Stimulated activated CD4-positive, alpha-beta T cell treated with anti-CD3 and anti-CD28 coated beads, TNF-alpha, amount 100 ng/mL, for 1 hour (primary cell): ENCODE measurements at places on chromosomes 5 and 9.

DNA sequence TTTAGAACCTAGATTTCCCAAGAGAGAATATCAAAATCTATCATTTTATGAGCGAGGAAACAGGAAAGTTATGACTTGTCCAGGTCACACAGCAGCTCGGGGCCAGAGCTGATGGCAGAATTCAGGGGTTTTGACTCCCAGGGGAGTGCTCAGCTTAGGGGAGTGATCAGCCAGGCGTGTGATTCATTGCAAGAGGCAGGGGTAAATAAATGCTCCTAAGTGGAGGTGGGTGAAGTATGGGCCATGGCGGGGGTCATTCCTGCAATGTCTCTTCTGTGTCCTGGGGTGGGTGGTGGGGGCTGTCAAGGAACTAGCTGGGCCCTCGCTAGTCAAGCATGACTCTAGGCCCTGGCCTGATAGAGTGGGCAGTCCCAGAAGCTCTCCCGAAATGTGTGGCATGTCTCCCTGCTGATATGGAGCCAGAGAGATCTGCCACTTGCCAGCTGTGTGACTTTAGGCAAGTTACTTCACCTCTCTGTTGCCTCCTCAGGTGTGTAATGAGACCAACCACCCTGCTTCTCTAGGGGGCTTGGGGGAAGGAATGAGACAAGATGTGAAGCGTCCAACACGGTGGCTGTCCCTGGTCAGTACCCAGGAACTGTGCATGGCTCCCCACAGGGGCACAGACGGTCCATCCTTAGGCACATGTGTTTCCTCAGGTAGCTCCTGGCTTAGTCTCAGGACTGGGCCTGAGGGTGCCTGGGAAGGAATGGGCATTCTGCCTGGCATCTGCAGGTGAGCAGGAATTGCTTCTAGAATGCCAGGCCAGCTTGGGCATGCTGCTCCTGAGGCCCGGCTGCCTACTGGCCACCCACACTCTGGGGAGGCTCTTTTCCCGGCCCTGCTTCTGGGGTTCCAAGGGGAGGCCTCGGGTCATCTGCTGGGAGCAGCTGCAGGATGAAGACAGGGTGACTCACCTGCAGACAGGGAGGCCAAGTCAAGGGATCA, 36.5 kb upstream of the SH3PXD2B start:
- no peak for DNase-seq

DNA sequence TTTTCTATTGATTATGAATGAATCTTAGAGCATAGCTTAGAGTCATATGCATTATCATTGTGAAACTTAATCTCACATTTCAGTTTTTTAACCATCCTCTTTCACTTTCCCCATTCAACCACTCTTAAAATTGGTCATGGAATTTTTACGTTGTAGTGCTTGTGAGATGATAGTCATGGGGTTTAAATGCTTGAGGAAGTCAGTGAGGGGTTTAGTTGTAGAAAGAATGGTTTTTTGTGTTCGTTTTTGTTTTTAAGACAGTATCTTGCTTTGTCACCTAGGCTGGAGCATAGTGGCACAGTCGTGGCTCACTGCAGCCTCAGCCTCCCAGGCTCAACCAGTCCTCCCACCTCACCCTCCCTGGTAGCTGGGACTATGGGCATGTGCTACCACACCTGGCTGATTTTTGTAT, 19.6 kb downstream of the UGCG start:
- DNase-seq = no peak

- DNase-seq = no peak
Measured at GRCh38 chr5:167460449-167461020, 830.9 kb upstream of the WWC1 start.

DNA sequence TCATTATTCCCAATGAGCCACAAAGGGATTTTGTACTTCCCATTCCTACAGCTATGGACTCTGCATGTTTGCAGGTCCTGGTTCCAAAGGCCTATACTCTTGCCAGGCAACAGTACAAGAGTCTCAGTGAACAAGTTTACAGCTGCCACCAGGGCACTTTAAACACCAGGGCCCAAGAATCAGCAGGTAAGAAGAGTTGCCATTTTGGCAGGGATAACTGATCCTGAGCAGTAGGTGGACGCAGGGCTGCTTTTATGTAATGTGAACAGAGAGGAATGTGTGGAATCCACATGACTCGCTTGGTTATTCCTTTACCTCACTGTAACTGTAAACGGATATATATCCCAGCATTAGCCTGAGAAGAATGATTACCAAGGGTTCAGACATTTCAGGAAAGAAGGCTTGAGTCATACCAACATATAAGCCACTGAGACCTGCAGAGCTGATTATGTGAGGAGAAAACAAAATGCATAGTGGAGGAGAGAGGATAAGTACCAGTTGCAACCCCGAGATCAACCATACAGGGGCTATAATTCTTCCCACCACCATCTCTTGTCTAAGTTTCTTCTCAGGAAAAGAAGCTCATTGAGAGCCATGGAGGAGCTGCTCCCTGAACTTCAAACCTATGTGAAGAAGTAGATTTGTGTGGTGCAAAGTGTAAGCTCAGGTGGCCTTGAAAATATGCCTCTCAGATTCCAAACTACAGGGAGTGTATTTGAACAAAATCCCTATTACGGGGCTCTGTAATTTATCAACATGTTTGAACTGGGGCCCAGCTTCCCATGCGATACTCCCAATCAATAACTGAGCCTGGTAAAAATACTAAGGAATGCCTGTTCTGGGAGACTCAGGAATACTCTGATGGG, 24.6 kb downstream of the RAPGEF6 start:
- no peak for DNase-seq

- DNase-seq = no peak
Measured at GRCh38 chr9:77224746-77225312, 47.5 kb downstream of the VPS13A start.

- no peak for DNase-seq
Measured at GRCh38 chr9:494764-495163, 280.1 kb downstream of the DOCK8 start.

- DNase-seq = no peak
Measured at GRCh38 chr5:137791799-137792198, 37.6 kb upstream of the HNRNPA0 start.

DNA sequence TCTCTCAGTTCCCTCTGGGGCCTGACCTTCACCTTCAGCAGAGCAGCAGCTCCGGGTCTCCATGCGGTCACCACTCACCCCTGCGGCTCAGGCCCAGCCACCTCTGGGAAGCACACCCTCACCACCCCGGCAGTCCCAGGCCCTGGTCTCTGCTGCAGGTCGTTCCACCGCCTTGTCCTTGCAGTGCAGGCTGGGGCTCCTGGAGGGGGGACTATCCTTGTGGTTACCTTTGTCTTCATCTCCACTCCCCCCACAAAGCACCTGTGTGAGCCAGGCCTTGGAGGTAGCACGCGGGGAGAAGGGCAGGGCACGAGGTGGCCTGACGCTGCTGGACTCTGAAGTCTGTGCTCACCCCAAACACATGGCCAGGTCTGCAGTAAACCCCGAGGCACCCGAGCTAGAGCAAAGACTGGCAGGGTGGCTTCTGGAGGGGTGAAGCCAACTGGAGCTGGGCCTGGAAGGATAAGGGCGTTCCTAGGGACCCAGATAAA, 33.2 kb upstream of the RXRA start:
- no peak for DNase-seq

DNA sequence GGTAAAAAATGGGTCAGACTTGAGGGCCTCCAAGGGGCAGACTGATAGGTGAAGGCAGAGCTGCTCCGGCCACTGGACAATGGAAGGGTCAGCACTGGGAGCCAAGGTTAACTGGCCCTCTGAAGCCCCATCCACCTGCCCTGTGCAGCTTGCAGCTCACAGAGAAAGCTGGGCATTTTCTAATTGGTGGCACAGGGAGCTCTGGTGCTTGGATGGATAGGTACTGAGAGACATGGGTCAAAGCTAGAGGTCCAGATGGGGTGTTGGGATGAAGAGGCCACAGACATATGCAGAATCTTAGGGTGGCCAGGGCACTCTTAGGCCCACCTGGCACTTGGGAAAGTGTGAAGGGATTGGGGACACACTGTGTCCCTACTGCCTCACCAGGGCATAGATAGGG, 29.5 kb upstream of the SARDH start:
- no peak for DNase-seq

GRCh38 chr9:117772960-117773359, 68.8 kb downstream of the TLR4 start:
- DNase-seq = no peak

DNA sequence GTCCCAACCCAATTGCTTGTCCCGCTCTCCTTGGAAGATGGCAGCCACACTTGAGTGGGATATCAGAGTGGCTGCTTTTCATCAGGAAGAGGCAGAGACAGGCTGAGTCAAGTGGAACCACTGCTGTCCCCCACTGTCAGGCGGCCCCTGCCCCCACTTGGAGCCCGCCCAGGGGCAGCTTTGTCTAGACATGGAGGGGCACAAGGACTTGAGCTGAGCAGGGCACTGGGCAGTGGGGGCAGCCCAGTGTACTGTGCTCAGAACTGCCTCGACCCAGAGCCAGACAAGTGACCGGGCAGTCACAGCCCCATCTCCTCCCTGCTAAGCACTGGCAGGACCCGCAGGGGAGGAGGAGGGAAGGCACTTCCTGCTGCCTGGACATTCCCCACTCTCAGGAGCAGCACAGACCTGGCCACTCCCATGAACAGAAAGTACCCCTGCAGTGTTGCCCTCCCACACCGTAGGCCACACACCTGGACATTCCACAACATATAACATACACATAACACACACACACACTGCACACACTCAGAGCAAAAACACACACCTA, 91.0 kb downstream of the MRPL36 start:
- DNase-seq = no peak

GRCh38 chr5:539469-540070, 15.3 kb upstream of the SLC9A3 start:
- DNase-seq = no peak

GRCh38 chr9:85112391-85112790, 442.9 kb downstream of the NTRK2 start:
- DNase-seq = no peak

- no peak for DNase-seq
Measured at GRCh38 chr5:119368238-119368630, 12.4 kb downstream of the TNFAIP8 start.

DNA sequence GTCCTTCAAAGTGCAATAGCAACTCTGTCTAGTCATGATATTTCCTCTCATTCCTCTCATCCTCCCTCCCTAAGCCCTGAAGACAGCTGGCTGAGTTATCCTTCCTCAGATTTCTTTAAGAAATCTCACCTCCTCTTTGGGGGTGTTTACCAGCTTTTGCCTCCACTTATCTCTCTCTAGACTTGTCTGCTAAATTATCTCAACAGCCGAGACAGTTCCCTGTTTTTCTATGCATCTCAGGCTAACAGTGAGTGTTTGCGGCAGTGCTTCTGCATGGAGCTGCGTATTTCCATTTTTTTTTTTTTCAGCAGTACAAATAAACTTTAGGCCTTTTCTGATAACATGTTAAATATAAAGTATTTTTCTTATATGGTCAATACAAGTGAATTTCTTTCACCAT, 20.9 kb downstream of the KCTD16 start:
- DNase-seq = no peak

- DNase-seq = no peak
Measured at GRCh38 chr5:1500411-1501091, 23.2 kb downstream of the LPCAT1 start.

- DNase-seq = no peak
Measured at GRCh38 chr9:77563174-77563573, 84.9 kb downstream of the GNA14 start.

- no peak for DNase-seq
Measured at GRCh38 chr9:93532141-93532540, 44.2 kb upstream of the PHF2 start.

DNA sequence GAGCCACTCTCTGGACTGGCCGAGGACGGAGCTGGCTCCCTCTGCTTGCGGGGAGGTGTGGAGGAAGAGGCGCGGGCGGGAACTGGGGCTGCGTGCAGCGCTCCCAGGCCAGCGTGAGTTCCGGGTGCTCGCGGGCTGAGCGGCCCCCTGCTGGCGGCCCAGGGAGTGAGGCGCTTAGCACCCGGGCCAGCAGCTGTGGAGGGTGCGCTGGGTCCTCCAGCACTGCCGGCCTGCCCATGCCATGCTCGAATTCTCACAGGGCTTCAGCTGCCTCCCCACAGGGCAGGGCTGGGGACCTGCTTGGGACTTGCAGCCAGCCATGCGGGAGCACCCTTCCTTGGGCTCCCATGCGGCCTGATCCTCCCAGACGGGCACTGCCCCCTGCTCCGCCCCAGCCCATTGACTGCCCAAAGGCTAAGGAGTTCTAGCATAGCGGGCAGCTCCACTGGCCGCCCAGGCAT, 416.9 kb downstream of the MRPS30 start:
- DNase-seq = no peak

GRCh38 chr9:105850852-105851500, 156.6 kb downstream of the TMEM38B start:
- no peak for DNase-seq

DNA sequence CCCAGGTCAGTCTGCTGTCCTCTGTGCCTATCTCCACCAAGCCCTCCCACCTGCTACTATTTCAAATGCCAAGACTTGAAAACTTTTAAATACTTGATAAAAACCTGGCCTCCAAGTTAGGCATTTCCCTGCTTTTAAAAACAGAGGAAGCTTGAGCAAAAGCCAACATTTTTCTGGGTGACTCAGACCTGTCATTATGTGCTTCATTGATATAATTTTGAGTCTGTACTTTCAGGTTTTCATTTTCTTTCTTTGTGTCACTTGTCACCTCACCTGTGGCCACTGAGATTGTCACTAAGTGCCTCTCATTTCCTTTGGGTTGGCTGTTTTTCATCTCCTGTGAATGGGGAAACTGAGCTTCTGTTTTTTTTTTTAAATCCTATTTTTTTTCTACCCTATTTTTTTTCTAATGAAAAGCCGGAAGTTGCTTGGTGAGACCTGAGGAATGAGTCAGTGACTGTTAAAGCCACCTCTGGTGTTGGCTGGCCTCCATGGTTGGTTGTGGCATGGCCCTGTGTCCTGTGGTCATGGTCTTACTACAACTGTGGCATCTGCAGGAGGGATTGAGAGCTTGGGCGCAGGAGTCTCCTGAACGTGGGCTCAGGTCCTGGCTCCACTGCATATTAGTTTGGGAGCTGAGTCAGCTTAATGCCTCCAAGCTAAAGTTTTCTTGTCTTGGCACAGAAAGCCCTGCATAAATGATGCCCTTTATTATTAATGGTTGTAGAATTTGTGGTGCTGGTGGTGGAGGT, 56.7 kb downstream of the ARHGAP26 start:
- DNase-seq = no peak

- DNase-seq = no peak
Measured at GRCh38 chr5:11719888-11720481, 184.3 kb downstream of the CTNND2 start.

DNA sequence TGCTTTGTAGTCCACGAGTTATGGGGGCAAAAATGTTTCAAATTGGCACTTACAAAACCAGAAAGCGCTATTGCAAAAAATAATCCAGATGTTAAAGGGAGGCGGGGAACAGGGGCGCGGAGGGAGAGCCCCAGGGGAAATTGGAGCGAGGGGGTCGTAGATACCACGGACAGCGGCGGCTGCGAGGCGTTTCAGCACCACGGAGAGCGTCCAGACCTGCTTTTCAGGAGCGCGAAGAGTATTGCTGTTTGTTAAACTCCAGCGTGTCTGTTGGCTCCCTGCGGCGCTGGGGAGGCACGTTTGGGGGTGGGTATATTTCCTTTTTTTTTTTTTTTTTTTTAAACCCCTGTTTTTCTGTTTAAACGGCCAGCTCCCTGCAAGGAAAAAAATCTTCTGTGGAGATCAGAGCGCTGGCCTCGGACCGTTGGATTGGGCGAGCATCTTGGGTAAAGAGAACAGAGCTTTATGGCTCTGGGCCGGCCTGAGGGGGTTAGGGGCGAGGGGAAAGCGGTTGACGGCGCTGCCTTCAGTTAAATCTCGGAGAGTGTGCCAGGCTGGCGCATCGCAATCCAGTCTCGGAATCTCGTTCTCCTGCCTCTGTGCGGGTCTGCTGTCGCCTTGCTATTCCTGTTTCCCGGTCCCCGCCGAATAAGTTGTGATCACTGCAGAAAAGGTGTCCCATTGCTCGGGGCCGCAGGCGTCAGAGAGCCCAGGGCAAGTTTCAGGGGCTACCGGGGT, at the start of gene GLRA1:
Gene GLRA1, minus strand, starts transcription at position 288 of the 738 bp plus-strand sequence. CDS start 302 bp downstream, outside the sequence.
- DNase-seq = peak; percentile 26
